ENCODE measurements at places on chromosomes 3 and 15.

DNA sequence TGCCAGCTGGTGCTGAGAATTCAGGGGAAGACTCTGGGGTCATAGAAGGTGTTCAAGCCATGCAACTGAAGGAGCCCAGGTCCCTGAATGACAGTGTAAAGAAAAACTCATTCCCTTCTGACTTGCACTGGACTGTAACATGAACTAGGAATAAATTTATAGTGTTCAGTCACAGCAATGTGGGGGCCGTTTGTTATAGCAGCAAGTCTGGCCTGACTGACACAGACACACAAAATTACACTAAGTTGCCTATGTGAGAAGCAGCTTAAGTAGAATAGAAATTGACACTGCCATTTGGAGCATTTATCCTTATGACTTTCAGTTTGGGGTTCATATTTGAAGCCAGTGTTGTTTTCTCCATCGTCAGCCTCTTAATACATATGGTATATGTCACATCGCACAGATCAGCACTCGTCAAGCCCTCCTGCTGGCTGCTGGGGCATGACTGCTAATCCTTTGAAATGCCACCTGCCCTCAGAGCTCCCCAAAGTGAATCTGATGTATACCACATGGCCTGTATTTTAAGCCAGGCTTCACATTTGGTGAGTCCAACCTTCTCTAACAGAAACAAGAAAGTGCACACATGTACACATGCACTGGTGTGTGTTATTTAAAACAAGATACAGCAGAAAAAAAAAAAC is 17.1 kb upstream of the HEG1 start:
- no peak for DNase-seq

DNA sequence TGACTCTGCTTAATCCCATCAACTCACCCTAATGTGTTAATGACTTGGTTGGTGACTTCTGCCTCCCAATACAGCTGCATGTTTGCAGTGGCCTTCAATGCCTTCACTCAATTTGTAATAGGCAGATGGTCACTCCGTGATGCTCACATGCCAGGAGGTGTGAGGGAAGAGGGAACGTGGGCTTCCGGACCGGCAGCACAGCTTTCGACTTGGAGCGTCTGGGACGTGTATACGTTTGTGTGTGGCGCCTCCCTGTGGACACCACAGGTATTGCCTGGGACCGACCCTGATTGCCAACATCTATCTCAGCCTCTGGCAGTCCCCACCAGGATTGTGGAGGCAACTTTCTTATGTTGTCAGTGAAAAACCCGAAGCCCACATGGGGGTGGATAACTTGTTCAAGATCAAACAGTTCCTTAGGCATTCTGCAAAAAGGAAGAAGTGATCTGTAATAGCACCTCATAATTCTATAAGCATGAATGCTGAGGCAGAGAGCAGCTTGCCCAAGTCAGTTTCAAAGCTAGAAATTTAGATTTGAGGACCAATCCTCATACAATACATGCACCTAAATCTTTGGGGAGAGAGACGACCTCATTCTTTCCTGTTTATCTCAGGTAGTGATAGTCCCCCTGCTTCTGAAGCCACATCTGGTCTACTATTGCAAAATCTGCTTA is 16.9 kb downstream of the MRPL46 start:
- DNase-seq = peak; percentile 86

GRCh38 chr3:195860456-195860855 is 47.9 kb downstream of the TNK2 start:
- DNase-seq = no peak

DNA sequence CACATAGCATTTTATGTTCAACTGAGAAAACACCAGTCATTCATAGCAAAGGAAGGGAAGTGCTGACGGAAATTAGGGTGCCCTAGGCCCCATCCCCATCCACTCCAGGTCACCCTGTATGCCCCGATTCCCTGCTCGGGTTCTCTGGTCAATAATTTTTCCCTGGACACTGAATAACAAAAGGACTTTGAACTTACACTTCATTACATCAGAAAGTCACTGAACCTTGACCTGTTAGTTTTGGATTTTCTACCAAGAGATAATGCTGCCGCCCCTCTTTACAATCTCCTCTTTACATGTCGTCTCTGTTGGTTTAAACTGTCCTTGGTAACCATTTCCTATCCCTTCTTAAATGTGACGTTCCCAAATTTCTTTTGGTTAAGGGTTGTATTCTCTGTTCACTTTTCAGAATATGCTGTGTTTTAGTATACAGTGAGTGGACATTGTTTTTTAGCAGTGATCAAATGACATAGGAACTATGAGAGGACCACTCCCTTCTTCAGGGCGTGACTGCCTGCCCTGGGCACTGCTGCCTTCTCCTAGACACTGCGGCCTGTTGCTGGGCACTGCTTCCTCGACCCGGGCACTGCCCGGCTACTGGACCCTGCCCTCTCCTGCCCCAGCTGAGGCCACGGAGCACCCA is 13.6 kb upstream of the AHSG start:
- no peak for DNase-seq

DNA sequence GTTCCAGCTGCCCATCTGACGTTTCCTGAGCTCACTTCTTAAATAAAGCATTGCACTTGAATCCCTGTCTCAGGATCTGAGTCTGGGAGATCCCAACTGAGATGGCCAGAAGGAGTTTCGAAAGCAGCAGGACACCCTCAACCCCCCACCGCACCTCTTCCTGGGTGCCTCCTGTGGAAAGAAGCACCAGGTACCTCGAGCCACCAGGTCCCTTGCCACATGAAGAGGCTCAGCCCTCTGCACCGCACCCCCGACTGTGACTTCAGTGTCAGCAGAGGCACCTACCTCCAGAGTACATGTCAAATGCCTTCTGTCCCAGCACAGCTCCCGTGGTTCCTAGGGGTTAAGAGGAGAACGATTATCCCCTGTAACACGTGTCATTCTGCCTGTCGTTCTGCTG is 26.7 kb downstream of the FAM3D start:
- DNase-seq = no peak

DNA sequence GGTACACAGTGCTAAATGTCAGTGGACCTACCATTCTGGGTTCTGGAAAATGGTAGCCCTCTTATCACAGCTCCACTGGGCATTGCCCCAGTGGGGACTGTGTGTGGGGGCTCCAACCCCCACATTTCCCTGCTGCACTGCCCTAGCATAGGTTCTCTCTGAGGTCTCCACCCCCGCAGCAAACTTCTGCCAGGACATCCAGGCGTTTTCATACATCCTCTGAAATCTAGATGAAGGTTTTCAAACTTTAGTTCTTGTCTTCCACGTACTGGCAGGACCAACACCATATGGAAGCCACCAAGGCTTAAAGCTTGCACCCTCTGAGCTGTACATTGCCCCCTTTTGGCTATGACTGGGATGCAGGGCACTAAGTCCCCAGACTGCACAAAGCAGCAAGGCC is 788.2 kb upstream of the ALCAM start:
- no peak for DNase-seq

DNA sequence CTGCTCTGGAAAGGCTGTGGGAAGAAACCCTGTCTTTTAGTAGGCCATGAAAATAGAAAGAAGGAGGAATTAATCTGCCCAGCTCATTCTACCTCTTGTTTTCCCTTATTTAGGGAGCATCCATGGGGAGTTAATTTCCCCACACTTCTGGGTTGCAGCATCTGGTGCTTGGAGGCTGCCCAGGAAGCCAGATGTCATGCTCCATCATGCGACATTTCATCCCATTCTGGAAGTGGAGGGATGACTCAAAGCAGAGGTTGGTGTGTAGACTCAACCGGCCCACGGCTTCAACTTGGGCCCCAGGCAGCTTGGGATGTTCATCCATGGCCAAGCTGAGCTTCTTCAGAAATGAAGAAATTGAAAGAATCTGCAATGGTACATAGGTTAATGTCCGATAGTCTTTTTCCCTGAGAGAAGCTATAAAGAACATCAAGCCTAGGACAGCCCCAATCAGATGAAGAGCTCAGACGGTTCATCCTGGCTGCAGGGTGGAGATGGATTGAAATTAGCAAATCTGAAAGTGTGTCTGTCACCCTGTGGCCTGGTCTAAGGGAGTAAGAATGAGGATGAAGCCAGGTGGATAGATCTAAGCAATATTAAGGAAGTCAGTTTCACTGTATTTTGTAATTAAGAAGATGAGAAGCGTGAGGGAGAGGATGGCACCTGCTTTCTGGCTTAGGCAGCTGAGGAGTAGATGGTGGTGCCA is 24.5 kb upstream of the PROK2 start:
- no peak for DNase-seq

DNA sequence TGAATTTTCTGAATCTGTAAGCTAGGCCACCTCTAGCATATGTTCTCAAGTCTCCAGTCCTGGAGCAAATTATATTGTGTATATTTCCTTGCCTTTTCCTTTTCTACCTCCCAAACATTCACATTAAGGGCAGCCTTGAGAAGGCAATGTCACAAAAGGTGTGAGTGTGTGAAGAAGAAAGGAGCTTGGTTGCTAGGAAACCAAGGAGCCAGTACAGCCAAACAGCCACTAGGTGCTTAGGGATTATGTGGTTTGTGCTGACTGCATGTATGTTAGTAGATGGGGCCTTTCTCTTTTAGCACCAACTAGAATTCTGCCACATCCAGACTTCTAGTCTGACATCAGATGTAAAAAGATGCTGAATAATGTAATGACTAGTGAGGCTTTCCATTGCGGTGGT is 118.8 kb upstream of the DAZL start:
- no peak for DNase-seq

DNA sequence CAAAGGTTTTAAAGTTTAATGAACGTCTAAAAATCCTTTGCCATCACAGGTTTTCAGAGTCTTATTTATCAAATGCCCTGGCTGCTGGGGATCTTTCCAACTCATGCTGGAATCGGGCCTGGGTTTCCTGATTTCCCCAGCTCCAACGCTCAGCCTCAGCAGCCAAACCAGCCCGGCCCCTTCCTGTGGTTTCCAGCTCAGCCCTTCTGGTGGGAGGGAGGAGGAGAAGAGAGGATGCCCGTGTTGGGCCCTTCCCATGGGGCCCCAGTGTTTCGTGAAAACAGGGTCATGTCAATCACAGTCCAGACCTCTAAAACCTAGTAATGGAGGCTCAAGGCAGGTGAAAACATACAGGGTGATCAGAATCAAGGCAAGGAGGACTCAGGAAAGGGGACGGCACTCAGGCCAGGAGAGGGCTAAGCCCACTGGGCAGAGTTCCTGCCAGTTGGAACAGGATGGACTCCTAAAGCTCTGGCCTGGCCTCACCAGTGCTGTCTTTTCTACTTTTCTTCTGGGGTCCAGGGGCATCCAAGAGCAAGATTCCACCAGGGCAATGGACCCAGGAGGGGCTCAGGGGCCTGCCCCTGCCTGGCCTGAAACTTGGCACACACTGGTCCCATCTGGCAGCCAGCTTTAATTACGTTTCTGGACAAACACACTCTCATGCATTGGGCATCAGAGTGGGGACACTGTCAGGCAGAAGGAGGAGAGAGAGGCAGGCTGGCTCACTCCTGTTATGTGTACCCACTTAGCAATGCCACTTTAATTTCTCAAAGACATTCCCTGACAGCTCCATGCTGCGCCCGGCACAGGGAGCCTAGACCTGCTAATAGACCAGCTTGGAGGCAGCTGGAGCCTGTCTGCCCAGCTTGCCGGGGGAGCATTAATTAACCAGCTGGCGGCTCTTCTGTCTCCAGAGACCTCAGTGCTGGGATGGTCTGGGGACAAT is 194.6 kb downstream of the FAM43A start:
- DNase-seq = no peak

DNA sequence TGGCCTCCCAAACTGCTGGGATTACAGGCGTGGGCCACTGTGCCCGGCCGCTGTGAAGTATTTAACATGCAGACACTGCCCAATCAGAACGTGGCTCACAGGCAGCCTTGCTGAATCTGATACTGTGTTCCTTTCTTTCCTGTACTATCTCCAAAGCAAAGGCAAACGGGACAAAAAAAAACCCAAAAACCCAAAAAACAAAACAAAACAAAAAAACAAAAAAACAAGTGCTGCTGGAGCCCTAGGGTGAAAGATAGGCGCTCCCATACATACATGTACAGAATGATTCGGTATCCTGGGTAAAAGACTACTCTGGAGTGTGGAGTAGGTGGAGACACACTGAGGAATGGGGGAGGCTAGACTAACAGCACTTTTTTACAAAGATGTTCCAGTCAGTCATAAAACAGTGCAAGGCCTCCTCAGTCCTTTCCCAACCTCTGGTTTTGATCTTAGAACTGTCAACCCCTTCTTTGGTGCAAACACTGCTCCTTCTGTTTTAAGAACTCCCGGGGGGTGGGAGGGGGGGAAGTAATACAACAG is 7.7 kb upstream of the MAP1A start:
- no peak for DNase-seq

DNA sequence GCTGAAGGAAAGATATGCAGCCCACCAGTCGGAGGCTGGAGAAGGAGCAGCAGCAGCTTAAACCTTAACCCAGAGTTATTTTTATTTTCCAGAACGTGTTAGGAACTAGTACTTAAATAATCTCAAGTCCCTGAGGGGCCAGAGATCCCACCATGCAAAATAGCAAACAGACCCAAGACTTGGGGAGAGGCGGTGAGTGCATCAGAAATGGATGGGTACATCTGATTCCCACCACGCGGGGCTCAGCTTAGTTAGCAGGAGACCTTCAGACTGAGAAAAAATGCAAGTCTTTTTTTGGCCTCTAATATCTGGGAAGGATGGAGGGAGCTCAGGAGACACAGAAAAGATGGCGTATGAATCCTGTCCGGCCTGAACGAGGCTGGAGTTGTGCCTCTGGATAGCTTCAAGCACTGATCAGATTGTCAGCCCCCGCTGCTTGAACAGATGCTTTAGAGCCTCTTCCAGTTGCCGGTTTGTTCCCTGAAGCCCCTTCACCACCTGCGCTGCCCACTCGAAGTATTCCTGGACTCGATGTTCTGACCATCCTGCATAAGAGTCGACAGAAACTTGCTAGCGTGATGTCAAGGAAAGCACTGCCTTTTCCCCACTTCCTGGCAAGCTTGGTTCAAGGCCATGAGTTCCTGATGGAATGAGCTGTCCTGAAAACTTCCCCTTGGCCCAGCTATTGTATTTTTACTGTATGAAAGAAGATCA is 1.3 kb downstream of the HDDC3 start:
- DNase-seq = no peak

DNA sequence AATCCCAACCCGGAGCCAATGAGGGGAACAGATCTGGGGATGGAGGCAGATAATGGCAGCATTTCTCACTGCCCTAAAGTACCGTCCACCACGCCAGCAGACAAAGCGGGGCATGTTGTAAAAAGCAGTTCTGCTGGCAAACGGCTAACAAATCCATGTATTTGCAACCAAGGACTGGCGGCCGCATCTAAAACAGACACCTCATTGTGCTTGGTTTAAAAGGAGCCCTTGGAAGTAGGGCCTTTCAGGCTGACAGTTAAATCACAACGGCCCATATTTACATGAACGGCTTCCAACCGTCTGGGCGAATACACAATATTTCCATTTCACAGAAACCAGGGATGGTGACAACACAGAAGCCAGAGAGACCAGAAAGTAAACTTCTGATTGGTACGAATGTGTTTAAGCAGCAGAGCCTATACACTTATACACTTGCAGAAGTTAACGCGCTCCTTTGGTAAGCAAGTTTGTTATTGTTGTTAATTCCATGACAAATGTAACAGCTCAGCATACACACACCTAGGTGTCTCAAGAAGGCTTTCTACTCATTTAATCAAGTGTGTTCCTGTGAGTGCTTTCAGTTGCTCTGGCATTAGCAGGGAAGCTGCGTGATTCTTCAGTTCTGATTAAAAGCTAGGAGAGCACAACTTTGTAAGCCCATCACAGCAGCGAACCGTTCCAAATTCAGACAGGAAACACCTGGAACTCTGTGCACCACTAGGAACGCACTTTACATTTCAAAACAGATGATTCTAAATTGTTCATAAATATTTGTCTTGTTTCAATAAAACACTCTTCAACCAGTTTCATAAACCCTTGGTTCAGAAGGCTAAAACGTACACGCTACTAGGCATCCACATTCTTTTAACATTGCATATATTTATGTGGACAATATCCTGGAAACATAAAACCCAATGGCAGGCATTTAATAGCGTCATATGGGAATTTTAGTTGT is 112.9 kb downstream of the PDZRN3 start:
- no peak for DNase-seq

Measured in stimulated activated CD4-positive, alpha-beta T cell treated with anti-CD3 and anti-CD28 coated beads, Interleukin-2, amount 100 ng/mL, for 48 hours (primary cell).